NCI-H446 (cell line): ENCODE measurements at places on chromosomes 6 and 20.

- DNase-seq = no peak
These were observed 351.7 kb upstream of the ARID1B start for GRCh38 chr6:156425359-156426020.

DNA sequence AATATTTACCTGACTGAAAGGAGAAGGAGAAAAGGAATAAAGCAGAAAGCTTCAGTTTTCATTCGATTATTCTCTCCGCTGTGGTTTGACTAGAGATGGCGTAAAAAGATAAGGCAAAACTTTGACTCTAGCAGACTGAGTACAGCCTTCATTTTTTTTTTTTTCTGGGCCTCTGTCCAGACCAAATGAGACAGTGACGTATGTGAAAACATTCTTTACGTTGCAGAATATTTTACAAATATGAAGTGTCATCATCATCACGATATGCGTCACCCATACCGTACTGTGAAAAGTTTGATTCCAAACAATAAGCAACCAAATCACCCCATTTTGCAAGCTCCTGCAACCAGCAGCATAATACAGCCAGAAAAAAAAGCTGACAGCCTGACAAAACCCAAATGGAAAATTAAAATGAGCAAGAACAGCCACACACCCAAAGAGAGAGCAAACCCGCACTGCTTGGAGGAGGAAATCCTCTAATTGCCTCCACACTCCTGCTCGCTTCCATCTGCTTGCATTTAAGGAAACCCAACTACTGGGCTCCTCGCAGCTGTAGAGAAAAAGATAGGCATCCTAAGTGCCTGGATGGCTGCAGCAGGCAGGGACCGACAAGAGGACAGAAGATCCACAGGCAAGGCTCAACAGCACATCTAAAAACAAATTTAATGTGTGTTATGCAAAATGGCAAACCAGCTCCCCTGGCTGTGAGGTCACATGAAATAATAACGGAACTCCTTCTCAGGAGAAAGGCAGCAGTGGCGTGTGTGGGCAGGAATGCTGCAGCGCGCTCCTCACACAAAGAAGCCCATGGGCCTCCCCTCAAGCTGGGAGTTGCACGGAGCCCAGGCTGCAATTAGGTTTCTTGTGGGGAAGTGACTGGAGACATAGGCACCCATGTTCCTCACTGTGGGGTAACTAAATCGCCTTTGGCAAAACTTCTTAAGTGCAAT, 113.1 kb downstream of the FYN start:
- DNase-seq = no peak

DNA sequence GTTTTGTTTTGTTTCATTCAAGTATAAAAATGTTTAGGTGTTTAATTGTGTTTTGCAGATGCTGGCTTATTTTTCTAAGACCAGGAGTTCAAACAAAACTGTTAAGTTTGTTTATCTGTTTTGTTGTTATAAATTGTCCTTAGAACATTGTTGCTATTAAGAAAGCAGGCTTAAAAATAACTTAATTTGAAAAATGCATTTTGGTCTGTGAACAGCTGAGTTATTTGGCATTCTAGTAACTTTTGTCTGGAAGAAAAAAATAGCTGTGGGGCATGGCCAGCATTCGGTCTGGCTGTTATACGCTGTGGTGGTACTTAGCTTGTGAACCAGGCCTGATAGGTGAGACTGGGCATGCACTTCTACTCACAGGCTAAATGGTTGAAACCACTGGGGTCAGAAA, 37.8 kb downstream of the SLX4IP start:
- DNase-seq = no peak

GRCh38 chr6:154766288-154766687, 33.1 kb downstream of the SCAF8 start:
- peak; percentile 51 for DNase-seq

- DNase-seq = peak; percentile 87
These were observed 154.4 kb upstream of the STMND1 start for GRCh38 chr6:16947375-16948015.

- DNase-seq = no peak
These were observed 190.8 kb downstream of the ANKRD60 start for GRCh38 chr20:58037631-58038030.

DNA sequence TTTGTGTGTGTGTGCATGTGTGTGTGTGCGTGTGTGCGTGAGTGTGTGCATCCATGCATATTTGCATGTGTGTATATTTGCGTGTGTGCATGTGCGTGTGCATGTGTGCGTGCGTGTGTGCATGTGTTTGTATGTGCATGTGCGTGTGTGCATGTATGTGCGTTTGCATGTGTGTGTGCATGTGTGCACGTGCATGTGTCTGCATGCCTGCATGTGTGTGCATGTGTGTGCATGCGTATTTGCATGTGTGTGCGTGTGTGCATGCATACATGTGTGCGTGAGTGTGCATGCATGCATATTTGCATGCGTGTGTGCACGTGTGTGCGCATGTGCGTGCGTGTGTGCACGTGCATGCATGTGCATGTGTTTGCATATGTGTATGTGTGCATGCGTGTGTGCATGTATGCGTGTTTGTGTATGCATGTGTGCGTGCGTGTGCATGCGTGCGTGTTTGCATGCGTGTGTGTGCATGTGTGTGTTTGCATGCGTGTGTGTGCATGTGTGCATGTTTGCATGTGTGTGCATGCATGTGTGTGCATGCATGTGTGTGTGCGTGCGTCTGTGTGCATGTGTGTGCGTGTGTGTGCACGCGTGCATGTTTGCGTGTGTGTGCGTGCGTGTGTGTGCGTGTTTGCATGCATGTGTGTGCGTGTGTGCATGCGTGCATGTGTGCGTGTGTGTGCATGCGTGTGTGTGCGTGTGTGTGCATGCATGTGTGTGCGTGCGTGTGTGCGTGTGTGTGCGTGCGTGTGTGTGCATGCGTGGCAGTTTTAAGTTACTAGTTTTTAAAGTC, 57.7 kb upstream of the SMOC2 start:
- no peak for DNase-seq

- no peak for DNase-seq
These were observed 107.9 kb upstream of the MLIP start for GRCh38 chr6:54003316-54003715.

- DNase-seq = no peak
These were observed 33.1 kb downstream of the TMEM14A start for GRCh38 chr6:52704060-52704459.

DNA sequence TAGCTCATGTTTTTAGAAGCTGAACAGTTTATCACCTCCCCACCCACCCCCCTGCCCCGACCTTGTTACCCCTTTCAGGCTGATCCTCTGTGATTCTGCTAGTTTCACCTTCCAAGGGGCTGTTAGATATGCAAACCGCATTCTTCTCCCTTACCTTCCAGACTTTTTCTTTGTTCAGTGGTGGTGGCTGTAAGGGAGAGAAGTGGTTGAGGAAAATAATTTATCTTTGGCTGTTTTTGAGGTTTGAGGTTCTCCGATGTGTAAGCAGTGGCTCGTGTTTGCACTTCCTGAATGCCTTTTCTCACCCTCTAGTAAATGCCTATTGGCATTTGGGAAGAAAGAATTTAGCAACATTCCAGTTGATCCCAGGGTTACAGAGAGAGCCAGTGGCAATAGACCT, 69.4 kb upstream of the KCNG1 start:
- no peak for DNase-seq

GRCh38 chr20:46897328-46897880, 2.8 kb downstream of the EYA2 start:
- no peak for DNase-seq

GRCh38 chr6:15207923-15208322, 37.9 kb upstream of the JARID2 start:
- DNase-seq = no peak

GRCh38 chr20:59437601-59438031, 137.2 kb downstream of the EDN3 start:
- DNase-seq = no peak

- peak; percentile 95 for DNase-seq
These were observed 16.2 kb upstream of the BEND6 start for GRCh38 chr6:56938649-56939191.
